ENCODE measurements at places on chromosomes 1 and 21.
A peak's percentile ranks its signal among the peaks of the same experiment; 100 is the strongest.

DNA sequence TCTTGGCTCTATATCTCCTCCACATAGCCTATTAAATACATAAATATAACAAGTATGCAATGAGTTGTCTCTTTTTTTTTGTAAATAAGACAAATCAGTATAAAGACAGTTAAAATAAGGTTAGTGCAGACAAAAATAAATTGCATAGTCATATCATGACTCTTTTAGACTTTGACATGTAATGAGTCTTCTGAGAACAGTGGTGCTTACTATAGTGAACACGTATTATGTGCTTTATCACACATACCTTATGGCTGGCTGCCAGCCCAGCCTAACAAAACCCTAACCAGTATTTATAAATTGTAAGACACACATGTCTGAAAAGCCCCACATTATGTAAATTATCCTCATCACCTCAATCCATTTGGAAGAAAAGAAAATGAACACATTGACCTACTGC is 29.1 kb upstream of the F13B start:
- H3K27ac ChIP-seq = no peak overlapping the region
- DNase-seq = no peak
- no peaks in the 10 kb centered on the region for H3K27me3 ChIP-seq
- no peaks in the 10 kb centered on the region for H3K4me1 ChIP-seq
- no peak overlapping the region for H3K4me3 ChIP-seq

DNA sequence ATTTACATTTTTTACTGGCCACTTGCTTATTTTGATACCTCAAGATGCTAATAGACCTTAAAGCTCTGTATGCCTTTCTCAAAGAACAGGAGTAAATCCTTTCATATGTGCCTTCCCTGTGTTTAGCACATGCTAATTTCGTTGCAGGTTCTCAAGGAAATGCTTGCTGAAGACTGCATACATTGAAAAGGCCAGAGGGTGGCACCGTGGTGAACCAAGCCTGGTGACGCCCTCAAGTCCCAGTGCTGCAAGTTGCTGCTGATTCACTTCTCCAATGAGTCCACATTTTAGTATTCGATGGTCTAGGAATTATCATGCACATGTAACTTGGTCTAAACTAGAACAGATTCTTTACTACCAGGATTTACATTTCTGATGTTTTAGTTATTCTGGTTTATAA is 94.1 kb downstream of the CLDN17 start:
- H3K4me1 ChIP-seq = no peaks in the 10 kb centered on the region
- H3K27me3 ChIP-seq = no peaks in the 10 kb centered on the region
- no peak overlapping the region for H3K4me3 ChIP-seq
- H3K27ac ChIP-seq = no peak overlapping the region
- H3K36me3 ChIP-seq = no peaks in the 10 kb centered on the region

- H3K27ac ChIP-seq = no peak overlapping the region
- peaks cover 3% of the 10 kb centered on the region for H3K4me1 ChIP-seq
- H3K36me3 ChIP-seq = no peaks in the 10 kb centered on the region
- H3K4me3 ChIP-seq = no peak overlapping the region
- H3K27me3 ChIP-seq = no peaks in the 10 kb centered on the region
- no peak for DNase-seq
Measured at GRCh38 chr1:23466423-23466989, 17.5 kb downstream of the ASAP3 start.

DNA sequence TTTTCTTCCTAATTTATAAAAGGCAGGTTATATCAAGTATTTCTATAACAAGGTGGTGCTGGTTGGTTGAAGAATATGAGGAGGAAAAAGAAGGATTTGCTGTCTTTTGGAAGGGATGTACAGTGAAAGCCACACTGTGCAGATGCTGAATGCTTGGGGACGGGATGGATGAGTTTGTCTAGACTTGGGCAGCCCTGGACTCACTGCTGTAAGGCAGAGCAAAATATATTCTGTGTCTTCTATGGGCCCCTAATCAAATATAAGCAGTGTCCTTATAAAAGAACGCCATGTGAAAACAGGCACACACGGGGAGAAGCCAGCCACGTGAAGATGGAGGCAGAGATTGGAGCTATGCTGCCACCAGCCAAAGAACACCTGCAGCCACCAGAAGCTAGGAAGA is 47.4 kb downstream of the PHC2 start:
- peaks cover 38% of the 10 kb centered on the region for H3K4me1 ChIP-seq
- no peaks in the 10 kb centered on the region for H3K36me3 ChIP-seq
- peak overlapping the region; percentile 67 for H3K27ac ChIP-seq
- H3K4me3 ChIP-seq = no peak overlapping the region

- no peaks in the 10 kb centered on the region for H3K4me1 ChIP-seq
- DNase-seq = no peak
- no peak overlapping the region for H3K27ac ChIP-seq
- no peaks in the 10 kb centered on the region for H3K36me3 ChIP-seq
- no peak overlapping the region for H3K4me3 ChIP-seq
Measured at GRCh38 chr1:53076721-53077598, 14.9 kb downstream of the PODN start.

Data from astrocyte (in vitro differentiated cells and primary cell).